ENCODE measurements at places on chromosomes 5 and 9. TPM values are rescaled to one million over a fixed set of nuclear protein-coding genes. Genes with fewer than 3 reads are reported as not detected.

DNA sequence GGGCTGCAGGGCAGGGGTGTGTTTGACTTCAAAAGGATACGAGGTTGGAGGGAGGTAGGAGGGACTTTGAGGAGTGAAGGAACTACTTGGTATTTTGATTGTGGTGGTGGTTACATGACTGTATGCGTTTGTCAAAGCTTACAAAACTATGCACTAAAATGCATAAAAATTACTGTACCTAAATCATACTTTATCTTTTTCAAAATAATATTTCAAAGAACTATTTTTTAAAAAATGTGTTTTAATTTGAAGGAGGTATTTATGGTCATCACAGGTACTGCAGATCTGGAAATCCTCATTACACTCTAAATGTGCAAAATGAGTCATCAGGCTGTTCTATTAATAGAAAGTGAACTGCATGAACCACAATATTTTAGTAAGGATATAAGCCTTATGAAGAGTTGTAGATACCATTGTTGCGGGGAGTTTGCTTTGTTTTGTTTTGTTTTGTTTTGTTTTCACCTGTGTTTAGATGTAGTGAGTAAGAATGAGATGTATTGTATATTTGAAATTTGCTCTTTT, 116.9 kb downstream of the ARRDC3 start:
- DNase-seq, result no peak

DNA sequence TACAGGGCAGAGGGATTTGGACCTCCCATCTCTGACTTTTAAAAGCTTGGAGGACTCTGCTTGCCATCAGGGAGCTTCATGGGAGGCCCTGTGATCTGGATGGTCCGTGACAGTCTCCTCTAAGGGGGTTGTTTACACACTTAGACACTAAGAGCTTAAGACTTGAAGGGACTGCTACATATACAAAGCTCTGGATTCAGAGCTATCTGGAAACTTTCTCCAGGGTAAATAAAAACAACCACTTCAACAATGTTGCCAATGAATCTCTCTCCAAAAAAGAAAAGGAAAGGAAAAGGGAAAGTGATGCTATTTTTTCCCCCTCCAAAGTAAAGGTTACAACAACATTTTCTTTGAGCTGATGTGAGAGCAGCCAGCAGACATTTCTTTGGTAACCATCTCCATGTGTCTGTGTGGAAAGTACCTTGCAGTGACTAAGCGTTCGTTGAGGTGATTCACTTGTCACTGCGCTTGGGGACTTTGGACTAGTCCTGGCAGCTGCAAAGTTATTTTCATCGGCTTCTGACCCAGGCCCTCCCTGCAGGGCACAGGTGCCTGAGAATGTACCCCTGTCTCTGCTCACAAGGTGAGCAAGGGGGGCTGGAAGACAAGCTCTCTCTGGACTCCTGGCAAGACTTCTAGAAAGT, 262.1 kb upstream of the KLF4 start:
- no peak for DNase-seq

- no peak for DNase-seq
Observed at GRCh38 chr5:62938927-62939326, 360.3 kb downstream of the LRRC70 start.

MYOT gene
- 38.9 TPM for total RNA-seq

GRCh38 chr9:79007701-79008483, 563.9 kb upstream of the TLE4 start:
- DNase-seq, result no peak

PHYHD1 gene
- total RNA-seq, result 21.9 TPM

- DNase-seq, result no peak
Observed at GRCh38 chr5:92268343-92268742, 885.2 kb upstream of the ARRDC3 start.

RHOBTB3 gene
- 79.0 TPM for total RNA-seq

DNA sequence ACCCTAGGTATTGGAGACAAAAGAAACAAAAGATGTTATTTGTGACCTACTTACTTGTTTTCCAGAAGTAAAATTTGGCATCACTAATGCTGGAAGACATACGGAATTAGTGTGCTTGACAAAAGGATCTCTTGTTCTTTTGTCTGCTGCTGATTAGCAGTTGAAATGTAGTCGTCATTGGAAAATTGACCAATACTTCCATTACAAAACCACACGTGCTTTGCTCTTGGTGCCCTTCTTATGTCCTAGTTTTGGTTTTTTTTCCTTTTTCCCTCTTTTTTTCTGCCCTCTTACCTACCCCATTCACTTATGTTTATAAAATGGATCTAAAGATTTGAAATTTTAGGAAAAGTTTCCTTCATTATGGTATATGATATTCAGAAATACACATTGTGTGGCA, 197.4 kb downstream of the FER start:
- DNase-seq, result no peak

DNA sequence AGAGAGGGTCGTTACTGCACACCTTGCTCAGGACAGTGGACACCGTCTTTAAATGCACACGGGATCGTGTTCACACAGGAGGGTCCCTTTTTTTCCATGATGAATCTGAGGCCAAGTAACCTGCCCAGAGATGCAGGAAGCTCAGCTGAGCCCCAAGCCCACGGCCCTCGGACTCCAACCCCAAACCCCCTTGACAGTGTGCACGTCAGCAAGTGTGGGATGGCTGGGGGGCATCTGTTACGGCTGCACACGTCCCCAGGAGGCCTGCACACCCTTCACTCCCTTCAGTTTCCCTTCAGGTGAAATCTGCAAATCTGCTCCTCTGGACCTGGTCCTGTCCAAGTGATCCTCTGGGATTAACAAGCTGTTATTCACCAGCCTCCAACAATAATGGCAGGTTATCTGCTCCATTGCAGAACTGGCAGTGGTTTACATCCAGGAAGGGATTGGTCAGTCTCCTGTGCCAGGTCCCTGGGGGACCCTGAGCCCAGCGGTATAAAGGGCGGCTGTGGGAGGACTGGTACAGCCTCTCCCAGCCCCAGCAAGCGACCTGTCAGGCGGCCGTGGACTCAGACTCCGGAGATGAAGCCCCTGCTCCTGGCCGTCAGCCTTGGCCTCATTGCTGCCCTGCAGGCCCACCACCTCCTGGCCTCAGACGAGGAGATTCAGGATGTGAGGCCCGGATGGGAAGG, at the start of gene LCN1:
TSS of gene LCN1 (plus strand) at position 525 of the 692 bp plus-strand sequence. CDS start at position 583, 58 bp downstream.
- no peak for DNase-seq

SLC45A2 gene
- 0.16 TPM for total RNA-seq

FGF10 gene
- 0.32 TPM for total RNA-seq

All from cardiac septum (tissue), 1 donor.